Activated CD4-positive, alpha-beta T cell treated with anti-CD3 and anti-CD28 coated beads, Interleukin-2, amount 50 U/mL, for 24 hours (primary cell): ENCODE measurements at places on chromosomes 11 and 22.

GRCh38 chr11:109734566-109734965 lies 312.6 kb downstream of the C11orf87 start:
- DNase-seq: no peak

GRCh38 chr22:17753401-17753989 lies 20.8 kb downstream of the BID start:
- no peak for DNase-seq

DNA sequence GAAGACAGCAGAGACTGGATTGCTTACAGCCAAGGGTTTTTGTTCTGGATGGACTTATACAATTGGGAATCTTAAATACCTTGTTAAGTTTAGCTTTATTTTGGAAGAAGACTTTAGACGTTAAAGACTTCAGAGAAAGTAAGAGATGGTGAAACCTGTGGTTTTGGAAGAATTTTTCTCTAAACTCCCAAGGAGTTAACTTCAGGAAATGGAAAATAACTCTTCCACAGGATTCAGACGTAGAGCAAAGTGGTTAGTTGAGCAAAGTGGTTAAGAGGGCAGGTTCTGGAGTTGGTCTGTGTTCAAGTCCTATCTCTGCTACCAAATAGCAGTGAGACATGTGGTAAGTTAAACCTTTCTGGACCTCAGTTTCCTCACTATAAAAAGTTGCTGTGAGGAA lies 12.8 kb downstream of the PITPNB start:
- DNase-seq: no peak

GRCh38 chr22:28813772-28814518 lies 13.6 kb upstream of the XBP1 start:
- DNase-seq: no peak

DNA sequence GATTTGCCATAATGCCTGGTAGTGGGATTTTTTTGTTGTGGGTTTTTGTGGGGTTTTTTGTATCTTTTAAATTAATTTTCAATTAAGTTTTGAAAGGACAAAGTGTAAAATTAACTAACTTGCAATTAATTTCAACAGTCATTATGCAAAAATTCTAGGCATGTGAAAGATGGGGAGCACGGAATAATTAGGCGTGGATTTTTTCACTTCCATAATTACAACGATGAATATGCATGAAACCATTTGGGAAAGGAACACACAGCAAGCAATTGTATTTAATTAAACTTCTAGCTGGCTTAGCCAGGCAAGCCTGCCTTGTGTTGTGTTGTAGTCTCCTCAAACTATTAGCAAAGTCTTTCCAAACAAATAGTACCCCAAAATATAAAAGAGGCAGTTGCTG lies 87.8 kb downstream of the COMMD9 start:
- DNase-seq: no peak

GRCh38 chr11:68889948-68890446 lies 13.6 kb downstream of the MRPL21 start:
- DNase-seq: no peak

GRCh38 chr11:125593114-125593820 lies 615 bp downstream of the STT3A start:
- DNase-seq: no peak

DNA sequence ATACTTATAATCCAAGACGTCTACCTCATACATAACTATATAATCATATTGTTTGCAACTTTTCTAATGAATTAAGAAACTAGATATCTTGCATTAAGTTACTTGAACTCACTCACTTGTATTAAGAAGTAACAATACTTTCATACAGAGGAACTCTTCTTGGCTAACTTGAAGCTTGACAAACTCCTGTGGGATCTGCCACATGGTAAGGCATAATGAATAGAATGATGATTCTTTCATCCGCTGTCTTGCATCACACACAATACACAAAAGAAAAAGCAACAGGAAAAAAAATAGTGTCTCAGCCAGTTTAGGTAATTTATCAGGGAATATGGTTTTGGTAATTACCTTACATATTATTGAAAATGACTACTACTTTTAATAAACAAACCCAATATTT lies 79.8 kb downstream of the PGR start:
- DNase-seq: no peak

GRCh38 chr11:10746871-10747270 lies 4.2 kb upstream of the CTR9 start:
- no peak for DNase-seq

- DNase-seq: no peak
Observed at GRCh38 chr11:89529626-89530380, 38.6 kb upstream of the NOX4 start.

- DNase-seq: no peak
Observed at GRCh38 chr22:36767035-36767775, 8.7 kb downstream of the IFT27 start.

DNA sequence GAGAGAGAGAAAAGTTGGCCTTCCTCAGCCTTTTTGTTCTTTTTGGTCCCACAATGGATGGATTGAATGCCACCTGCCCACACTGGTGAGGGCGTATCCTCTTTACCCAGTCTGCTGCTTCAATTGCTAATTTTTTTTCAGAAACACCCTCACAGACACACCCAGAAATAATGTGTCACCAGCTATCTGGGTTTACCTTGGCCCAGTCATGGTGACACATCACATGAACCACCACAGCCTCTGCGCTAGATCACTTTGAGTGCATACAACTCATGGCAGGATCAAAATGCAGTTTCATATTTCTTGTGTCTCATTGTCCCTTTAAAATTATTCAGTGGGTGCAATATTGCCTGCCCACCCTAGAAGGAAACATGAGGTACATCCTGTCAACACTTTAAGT lies 63.3 kb downstream of the ADAMTS15 start:
- DNase-seq: no peak

DNA sequence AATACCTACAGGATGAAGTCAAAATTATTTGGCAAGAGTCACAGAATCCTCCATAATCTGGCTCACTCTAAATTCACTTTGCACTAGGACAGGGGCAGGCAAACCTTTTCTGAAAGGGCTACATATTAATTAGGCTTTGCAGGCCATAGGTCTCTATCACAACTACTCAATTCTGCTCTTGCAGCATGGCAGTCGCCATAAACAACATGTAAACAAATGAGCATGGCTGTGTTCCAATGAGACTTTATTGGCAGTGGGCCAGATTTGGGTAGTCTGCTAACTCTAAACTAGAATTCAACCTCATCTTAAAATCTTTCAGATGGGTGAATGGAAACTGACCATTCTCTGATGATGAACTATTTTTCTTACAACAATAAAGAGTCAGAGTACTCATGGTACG lies 5.8 kb downstream of the THRSP start:
- DNase-seq: no peak

GRCh38 chr11:19906126-19906525 lies 193.5 kb downstream of the NAV2 start:
- no peak for DNase-seq

- no peak for DNase-seq
Observed at GRCh38 chr11:104564921-104565582, 333.2 kb downstream of the CASP12 start.

- peak; percentile 59 for DNase-seq
Observed at GRCh38 chr11:65780770-65781151, at the start of gene AP5B1. Gene AP5B1 (minus strand): TSS chr11:65780976. CDS start chr11:65780591, 385 bp downstream.

GRCh38 chr11:130473056-130473794 lies 24.8 kb downstream of the ADAMTS15 start:
- DNase-seq: no peak

DNA sequence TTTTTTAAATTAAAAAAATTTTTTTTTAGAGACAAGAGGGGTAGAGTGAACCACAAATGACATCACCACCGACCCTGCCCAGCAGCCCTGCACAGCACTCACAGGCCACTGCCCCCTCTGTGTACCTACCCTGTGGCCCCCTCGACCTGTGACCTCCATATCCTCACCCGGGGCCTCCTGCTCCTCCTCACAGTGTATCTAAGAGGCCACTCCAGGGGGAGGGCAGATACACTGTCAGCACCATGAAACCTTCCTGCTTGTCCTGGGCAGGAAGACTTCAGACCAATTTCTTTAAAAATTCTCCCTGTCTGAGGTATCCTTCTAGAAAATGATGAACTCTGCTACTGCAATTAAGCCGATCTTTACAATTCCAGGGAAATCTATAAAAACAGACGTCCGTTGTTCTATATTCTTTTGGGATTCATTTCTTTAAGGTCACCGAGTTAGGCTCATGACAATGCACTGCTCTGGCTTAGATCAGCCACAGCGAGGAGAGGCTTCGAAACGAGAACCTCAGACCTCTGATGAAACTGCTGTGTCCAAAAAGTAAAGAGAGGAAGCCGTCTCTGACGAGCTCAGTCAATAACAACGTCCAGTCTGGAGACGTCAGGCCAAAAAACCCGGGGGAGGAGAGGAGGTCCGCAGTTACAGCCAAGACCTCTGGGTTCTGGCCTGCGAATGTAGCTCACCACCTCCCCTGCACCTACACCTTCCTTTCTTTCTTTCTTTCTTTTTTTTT lies 17.5 kb downstream of the NFAM1 start:
- no peak for DNase-seq

DNA sequence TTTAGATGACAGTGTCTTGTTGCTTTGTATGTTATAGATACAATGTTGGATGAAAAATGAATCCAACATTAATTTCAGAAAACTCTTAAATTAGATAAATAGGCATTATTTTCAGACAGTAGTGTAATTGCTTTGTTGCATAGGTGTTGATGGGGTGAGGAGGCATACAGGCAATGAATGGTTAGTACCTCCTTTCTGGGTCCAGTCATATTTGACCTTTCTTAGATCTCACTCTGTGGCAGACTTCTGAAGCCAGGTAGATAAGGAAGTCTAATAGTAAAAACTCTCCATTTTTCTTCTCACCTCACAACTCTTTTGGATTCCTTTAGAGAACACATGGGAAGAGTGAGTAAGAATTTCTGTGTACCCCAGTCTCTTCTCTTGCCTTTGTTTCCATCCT lies 31.8 kb downstream of the BIRC2 start:
- DNase-seq: no peak

- DNase-seq: no peak
Observed at GRCh38 chr11:118313242-118313641, 8.7 kb downstream of the CD3E start.
